Effector memory CD8-positive, alpha-beta T cell (primary cell): ENCODE measurements at places on chromosomes 12 and 14.

GRCh38 chr12:100554608-100555077, 18.8 kb upstream of the GAS2L3 start:
- no peak for DNase-seq

DNA sequence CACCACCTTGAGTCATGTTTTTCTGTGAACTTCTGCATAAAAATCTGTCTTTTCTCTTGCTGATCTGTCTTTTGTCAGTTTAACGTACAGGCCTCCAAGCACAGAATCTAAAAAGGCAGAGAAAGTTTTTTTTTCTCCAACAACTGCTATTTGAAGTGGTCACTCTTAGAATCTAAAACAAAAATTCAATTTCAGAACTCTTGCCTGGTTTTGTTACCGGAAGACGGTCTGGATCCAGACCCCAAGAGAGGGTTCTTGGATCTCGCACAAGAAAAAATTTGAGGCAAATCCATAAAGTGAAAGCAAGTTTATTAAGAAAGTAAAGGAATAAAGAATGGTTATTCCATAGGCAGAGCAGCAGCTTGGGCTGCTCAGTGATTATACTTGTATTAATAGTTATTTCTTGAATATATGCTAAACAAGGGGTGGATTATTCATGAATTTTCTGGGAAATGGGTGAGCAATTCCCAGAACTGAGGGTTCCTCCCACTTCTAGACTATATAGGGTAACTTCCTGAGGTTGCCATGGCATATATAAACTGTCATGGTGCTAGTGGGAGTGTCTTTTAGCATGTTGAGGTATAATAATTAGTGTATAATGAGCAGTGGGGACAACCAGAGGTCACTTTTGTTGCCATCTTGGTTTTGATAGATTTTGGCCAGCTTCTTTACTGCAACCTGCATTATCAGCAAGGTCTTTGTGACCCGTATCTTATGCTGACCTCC, 150.0 kb upstream of the PLEKHA5 start:
- DNase-seq: no peak

DNA sequence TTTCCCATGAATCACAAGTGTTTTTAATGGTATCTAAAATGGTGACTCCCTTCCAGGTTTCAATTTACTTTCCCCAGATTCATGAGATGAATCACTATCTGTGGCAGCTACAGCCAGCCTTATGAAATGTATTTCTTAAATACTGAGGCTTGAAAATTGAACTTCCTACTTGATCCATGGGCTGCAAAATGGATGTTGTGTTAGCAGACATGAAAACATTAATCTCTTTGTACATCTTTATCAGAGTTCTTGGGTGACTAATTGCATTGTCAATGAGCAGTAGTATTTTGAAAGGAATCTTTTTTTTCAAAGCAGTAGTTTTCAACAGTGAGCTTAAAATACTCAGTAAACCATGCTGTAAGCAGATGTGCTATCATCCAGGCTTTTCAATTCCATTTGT, 250.8 kb downstream of the SLC6A15 start:
- no peak for DNase-seq

DNA sequence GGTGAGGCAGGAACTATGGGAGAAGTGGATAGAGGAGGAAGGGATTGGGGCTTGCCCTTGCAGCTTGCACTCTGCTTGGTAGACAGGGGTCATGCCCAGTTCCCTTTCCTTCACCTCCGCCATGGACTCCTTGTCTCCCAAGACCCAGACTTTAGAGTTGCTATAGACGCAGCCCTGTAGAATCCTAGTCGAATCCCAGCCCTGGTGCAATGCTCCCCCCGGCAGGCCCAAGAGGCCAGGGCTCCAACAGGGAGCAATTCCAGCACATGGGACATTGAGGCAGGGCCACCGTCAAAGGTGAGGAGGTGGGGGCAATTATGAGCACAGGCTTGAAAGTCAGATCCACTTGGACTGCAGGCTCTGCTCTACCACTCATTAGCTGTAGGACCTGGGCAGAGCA, 29.5 kb upstream of the BCDIN3D start:
- no peak for DNase-seq

GRCh38 chr12:120817559-120818330, 86.4 kb downstream of the SPPL3 start:
- no peak for DNase-seq

GRCh38 chr14:92789457-92790089, 4.5 kb upstream of the GOLGA5 start:
- DNase-seq: no peak

DNA sequence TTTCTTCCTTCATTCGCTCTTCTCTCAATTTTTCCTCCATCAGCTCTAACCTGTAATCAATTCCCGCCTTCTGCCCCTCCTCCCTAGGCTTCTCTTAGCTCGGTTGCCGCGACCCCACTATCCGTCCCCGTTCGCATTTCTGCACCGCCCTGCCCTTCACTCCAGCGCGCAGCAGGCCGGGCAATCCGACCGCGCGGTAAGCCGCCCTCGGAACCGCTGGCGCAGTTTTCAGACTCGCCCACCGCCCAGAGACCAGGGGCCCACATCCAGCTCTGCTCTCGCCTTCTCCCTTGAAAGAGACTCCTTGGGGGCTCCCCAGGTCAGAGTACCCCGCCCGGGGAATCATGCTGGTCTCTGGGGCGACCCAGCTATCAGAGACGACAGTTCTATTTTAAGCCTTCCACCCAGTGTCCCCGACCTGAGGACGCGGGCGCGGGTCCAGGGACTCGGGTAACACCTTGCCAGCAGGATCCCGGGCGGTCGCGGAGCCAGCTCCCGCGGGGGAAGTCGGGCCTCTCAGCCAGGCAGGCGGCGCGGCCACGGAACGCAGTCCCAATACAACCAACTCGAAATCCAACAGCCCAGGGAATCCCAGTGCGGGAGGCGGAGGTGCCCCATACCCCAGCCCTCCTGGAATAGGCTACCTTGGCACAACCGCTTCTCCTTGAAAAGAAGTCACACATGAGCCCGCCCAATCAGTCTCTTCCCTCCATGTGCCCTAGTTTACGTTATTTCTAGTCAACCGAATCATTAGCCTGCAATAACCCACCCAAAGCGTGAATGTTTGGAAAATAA, 5.7 kb upstream of the SLC38A4 start:
- no peak for DNase-seq

GRCh38 chr12:85829391-85829790, 6.8 kb downstream of the RASSF9 start:
- DNase-seq: no peak

DNA sequence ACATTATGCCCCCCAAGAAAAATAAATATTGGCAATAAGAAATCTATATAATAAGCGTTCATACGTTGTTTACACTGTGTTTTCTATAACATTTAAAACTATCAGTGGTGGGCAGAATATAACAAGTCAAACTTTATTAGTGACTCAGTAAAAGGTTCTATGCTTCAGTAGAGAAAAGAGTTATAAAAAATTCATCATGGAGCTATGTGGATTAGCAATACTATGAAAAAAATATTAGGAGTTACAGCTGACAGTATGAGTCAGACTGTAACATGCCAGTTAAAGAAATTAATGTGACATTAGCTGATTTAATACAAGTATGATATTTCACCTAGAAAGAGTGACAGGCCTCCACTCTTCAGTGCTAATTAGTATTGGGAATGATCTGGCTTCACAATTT, 125.1 kb upstream of the GARIN6 start:
- no peak for DNase-seq

DNA sequence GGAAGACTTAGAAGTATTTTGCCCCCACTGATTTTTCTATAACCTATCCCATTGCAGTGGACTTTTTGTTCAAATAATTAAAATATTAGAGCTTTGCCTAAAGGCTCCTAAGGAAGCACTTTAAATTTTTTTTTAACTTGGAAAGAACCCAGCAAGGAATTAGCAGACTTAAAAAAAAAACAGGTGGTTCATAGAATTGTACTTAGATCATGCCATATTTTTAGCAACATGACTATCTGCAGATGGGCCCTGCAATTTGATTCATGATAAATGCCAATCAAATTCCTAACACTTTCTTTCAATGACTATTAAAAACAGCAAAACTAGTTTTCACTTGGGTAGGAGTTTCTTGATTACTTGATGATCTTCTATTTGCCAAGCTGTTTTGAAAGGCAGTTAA, 11.5 kb downstream of the ADAMTS20 start:
- DNase-seq: no peak

DNA sequence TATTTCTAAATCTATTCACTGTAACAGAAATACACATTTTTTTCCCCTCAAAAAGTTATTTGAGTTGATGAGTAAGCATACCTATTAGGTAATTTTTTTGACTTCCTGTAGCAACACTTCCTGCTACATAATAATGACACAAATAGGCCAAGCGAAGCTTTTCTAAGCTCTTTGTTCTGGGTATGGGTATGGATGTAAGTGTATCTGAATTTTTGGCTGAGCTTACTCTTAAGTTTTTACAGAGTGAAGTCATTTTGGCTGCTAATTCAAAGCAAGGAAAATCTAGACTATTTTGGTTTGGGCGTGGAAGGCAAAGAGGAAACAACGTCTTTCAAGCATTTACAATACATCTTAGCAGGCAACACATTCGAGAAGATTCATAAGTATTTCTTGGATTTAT, 1206.0 kb upstream of the FLRT2 start:
- DNase-seq: no peak

DNA sequence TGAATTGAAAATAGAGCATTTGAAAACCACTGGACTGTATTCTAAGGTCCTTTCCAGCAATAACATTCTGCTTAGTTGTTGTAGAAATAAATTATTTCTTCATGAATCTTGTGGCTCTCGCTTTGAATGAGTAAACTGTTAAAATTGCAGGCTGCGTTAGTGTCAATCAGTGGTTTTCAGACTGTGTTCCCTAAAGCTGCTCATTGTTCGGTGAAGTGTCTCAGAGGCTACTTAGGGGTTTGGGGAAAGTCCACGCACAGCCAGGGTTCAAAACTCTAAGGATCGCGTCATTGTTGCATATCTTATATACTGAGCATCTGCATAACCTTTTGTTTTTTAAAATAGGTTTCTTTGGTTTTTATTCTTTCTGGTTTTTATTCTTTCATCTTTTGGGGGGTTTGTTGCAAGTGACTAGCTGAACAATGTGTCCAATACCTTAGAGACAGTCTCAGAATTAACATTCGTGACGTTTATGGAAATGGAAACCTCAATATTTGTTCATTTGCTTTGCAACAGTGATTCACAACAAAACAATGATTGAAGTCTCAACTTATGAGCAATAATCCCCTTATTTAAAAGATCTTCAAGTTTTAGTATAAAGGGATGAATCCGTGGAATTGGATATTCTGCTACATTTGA, 108.1 kb downstream of the TTLL5 start:
- no peak for DNase-seq

DNA sequence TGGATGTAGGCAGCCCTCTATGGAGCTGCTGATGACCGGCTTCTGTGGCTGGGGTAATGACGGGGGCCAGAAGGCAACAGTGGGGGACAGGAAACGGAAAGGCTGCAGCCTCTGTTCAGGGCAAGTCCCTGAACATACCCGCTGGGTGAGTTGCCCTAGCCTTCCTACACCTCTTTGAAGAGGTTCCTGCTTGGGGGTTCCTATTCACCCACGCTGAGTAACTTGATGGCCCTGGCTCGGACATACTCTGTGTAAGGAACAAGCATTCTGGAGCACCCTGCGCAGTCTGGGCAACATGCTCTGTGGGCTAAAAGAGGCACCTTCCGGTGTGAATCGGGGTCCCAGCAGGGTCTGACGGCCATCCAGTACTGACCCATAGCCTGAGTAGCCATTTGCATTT, 17.7 kb upstream of the GSC start:
- no peak for DNase-seq

DNA sequence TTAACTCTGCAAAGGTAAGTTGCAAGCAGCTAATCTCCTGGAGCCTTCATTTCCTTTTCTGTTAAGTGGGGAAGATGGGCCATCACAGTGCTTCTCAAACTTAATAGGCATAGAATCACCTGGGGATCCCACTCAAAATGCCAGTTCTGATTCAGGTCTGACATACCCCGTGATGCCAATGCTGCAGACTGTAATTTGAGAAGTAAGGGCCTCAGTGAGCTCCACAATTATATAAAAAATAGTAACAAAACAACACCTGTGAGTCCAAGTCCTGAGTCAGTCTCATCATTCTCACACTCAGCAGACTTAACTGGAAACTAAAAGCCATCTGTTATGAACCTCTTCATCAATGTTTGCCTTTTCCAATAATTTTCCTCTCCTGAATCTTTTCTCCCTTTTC, 10.8 kb upstream of the PSMA6 start:
- DNase-seq: no peak

DNA sequence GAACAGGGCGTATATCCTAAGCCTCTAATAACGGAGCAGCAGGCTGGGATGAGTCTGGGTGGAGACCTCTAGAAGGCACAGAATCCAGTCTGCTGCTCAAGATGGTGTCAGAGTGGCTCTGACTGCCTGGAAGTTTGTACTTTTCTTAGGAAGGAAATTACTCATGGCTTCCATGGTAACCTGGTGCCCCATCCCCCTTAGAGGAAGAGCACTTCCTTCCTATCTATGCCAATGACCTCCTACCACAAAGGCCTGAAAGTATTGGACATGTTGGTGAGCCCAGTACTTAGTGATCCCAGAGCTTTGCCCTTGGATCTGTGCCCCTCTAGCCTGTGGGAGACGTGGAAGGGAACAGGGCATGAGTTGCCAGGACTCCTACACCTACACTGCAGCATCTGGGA, 1.5 kb downstream of the BATF start:
- no peak for DNase-seq

DNA sequence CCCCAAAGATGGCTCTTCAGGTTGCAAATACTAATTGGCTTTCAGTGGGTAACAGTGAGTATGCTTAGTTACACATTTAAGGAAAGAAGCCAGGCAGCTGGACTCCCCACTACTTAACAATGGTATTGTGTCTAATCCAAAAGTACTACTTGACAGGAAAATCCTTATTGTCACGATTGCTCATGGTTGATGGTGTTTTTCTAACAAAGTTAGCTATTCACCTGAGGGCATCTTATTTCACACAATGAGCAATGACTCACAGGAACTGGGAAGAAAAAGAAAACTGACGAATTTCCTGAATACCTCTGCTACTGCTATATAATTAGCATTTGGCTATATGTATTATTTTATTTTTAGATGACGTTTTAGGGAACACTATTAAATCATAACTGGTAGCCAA, 33.4 kb upstream of the ALG10 start:
- DNase-seq: no peak

GRCh38 chr14:63205866-63206265, 1.6 kb downstream of the RHOJ start:
- no peak for DNase-seq

DNA sequence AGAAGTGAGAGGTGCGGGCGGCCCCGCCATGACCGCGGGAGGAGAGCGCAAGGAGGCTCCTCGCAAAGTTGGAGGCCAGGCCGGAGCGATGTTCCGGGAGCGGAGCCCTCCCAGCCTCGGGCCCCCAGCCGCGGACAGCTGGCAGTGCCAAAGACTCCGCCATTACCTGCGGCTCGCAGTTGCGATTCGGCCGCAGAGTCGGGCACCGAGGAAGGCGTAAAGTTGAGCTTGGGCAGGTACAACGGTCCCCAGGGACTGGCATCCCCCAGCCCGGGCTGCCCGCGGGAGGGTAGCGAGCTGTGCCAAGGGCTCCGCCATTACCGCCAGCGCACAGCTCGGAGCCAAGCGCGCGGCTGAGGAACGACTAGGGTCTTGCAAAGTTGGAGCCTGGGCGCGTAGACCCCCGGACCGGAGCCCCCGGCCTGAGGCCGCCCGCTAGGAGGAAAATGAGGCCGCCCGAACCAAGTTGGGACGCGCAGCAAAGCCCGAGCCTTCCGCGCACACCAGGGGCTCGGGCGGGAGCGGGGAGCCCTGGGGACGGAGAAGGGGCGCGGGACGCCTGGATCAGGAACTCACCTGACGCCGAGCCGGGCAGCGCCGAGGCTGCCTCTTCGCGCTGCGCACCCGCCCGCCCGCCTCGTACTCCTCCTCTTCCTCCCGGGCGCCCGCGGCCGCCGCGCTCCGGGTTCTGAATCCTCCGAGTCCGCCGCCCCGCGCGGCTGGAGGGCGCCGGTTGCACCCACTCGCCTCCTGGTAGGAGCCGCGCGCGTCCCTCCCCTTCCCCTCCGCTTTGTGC, 677 bp downstream of the NOS1 start:
- no peak for DNase-seq
